Cerebellar nuclear complex (tissue), 1 donor: ENCODE measurements at places on chromosomes 6 and 20.

- no peak for DNase-seq
Observed at GRCh38 chr6:3403238-3404173, 53.3 kb downstream of the SLC22A23 start.

- no peak for DNase-seq
Observed at GRCh38 chr6:11609324-11610071, 71.9 kb downstream of the TMEM170B start.

GRCh38 chr6:1736346-1737105 is 126.8 kb downstream of the FOXC1 start:
- DNase-seq: no peak

- DNase-seq: no peak
Observed at GRCh38 chr6:151374036-151374683, 17.2 kb downstream of the ZBTB2 start.

DNA sequence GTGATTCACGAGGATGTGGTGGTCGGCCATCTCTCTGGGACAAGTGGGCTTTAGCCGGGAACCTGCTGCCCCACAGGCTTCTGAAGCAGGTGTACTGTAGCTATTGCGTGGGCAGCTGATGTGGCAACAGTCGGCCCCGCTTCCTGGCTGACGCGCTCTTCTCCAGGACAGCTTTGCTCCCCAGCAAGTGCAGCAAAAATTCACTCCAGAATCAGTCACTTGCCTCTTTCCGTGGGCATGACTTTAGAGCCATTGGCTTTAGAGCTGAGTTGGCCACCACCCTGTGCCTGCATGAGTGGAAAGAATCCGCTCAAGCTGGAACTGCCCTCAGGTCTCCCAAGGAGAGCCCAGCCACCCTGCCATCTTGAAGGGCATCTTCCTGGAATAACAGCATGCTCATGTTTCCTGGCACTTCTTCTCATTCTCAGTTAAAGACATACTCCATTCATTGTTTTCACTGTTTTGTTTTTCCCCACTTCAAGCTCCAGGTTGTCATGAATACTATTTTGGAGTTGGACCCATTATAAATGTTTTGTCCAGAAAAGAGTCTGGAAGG is 178.3 kb downstream of the ZDHHC14 start:
- no peak for DNase-seq

DNA sequence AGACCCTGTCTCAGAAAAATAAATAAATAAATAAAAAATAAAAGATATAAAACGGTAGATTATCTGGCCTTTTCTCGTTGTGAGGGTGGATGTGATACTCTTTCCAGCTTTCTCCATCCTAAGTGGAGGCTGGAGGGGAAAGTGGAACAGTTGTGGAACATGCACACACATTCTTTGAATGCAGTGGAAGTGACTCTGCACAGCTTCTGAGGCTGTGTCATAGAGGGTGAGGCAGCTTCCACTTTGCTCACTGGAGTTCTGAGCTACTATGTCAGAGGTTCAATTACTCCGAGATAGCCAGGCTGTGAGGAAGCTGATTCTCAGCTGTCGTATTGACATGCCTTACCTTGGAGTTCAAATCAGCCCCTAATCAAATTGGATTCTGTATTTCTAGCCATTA is 82.2 kb downstream of the CHMP4B start:
- no peak for DNase-seq

GRCh38 chr6:29675561-29675960 is 5.4 kb downstream of the ZFP57 start:
- no peak for DNase-seq

DNA sequence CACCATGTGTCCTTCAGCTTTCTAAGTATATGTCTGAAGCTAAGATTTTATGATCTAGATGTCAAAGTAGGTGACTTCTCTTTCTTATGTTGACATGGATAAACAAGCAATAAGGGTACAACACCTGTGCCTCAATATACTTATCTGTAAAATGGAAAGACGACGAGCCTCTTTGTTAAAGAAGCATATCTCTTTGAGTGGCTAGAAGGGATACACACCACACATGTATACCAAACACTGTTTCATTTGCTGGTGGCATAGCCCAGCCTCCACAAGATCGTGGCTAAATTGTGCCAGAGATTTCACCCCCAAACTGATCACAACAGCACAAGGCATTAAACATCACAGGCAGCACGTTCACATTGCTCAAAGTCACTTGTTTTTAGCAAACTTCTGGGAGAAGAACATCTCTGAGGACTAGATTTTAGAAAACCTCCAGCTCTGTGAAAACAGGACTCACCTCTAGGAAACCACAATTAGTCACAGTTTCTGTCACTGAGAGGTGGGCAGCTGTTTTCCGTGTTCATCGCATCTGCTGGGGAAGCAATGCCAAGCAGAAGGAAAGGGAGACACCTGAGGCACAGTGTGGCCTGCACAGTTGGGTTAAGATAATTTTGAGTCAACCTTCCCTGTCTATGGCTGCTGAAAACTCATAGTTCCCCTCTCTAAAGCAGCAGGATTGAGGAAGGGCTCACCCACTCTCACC is 263.0 kb upstream of the PLCB4 start:
- no peak for DNase-seq

DNA sequence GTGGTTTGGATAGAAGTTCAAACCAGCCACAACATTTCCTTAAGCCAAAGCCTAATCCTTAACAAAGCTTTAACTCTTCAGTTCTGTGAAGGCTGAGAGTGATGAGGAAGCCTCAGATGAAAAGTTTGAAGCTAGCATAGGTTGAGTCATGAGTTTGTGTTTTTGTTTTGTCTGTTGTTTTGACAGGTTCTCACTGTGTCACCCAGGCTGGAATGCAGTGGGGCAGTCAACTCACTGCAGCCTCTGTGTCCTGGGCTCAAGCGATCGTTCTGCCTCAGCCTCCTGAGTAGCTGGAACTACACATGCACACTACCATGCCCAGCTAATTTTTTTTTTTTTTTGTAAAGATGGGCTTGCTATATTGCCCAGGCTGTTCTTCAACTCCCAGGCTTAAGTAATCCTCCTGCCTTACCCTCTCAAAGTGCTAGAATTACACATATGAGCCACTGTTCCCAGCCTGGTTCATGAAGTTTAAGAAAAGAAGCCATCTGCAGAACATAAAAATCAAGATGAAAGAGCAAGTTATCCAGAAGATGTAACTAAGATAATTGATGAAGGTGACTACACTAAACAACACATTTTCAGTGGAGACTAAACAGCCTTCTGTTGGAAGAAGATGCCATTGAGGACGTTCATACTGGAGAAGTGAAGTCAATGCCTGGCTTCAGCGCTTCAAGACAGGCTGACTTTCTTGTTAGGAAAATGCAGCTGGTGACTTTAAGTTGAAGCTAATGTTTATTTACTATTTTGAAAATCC is 96.2 kb downstream of the SMAP1 start:
- no peak for DNase-seq

- DNase-seq: no peak
Observed at GRCh38 chr6:5869676-5870075, 137.0 kb downstream of the NRN1 start.
